ENCODE measurements at places on chromosomes 7 and 10.

GRCh38 chr7:126472825-126473224 lies 779.9 kb downstream of the GRM8 start:
- no peak for DNase-seq

DNA sequence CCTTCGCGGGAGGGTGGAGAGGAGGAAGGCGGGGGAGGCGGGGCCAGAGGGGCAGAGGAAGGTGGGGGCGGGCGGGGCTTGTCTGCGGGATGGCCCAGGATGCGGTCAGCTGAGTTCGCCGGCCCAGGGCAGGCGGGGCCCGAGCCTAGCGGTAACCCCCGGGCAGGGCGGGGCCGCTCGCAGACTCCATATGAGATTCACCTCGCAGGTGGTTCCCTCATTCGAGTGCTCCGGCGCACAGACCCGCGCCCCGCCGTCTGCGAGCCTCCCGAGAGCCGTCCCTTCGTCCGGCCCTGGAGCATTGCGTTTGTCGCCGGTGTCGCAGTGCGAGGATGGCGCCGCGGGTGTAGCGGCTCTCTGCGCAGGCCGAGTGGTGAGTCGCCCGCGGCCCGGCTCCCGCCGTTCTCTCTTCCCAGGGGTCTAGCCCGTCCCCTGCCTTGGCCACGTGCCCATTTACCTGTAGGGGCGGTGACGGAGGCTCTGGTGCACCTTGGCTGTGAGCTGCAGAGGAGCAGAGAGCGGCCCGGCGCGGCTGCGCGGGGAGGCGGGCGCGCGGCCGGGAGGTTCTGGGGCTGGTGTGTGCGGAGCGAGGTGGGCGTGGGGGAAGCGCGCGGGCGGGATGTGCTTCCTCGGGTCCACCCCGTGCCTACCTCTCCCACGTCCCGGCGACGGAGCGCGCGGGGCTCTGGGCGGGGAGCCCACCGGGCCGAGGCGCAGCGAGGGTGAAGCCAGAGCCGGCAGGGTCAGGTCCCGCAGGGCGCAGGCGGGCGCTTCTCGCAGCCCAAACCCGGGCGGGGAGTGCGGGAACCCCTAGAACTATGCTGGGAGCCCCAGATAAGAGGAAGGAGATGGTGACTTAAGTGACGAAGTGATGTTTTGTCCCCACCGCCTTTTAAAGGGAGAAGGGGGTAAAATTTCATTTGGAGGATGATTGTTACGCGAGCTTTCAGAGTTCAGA lies at the start of gene UPP1:
Gene UPP1 (plus strand): TSS at position 220 of the 958 bp plus-strand sequence. CDS start 5,519 bp downstream, outside the sequence.
- peak; percentile 91 for DNase-seq

DNA sequence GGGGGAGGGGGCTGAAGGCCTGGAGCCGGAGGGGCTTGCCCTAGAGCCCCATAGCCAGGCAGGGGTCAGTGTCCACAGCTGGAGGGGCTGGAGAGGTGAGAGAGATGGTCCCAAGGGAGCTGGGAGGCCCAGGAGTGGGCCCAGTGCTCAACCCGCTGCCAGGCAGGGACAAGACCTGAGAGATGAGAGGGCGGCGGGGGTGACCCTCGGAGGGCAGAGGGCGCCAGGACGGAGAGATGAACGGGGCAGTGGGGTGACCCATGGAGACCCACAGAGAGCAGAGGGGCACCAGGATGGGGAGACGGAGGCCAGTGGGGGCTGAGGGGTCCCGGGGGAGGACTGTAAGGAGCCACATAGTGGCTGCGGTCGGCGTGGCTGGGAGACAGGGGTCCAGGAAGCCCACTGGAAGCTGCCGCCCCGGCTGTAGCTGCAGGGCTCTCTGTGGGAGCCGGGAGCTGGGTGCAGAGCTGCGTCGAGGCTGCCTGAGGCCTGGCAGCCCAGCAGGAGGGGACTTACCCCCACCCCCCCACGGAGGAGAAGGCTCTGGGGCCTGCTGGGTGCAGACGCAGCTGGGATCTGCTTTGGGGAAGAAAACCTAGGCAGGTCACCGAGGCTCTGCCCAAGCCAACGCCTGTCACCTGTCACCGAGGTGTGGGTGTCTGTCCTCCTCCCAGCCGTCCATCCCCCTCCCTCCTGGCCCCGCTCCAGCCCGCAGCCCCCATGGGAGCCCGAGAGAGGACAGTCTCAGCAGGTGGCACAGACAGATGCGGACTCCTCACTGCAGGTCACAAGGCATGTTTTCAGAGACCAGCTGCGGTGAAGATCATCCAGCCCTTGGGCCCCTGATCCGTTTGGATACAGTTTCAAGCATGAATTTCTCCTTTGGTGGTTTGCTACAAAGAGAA lies 25.1 kb downstream of the PWWP2B start:
- no peak for DNase-seq

DNA sequence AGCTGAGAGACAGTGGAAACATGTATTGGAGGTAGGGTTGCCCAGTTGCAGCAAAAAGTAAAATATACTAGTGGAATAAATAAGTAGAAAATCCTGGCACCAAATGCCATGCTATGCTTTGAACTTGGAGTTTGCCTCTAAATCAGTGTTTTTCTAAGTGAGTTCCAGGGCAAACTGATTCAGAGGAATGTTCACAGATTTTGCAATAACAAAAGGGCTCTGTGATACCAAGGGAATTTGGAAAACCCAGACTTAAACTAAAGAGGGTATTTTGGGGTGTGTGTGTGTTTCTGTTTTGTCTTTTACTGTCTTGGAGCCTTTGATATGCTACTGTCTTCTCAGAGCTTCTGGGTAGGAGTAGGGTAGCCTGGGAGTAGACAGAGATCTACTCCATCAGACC lies 39.9 kb downstream of the SLC26A4 start:
- no peak for DNase-seq

DNA sequence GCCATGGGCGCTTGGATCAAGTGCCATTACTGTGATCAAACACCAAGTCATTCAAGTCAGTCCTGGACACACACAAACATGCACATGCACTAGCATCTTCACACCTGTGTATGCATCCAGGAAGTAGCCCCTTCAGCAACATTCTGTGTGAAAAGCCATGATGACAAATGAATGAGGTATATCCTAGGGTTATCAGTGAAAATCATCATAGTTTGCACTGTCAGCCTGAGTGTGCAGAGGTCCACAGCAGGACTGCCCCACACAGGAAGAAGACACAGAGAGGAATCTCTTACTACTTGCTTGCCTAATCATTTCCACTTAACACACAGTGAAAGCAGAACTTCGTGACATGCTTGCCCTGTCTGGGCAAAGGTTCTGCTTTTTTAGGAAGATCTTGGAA lies 184.0 kb upstream of the ADO start:
- peak; percentile 17 for DNase-seq

GRCh38 chr7:124723012-124723411 lies 42.6 kb downstream of the GPR37 start:
- no peak for DNase-seq

DNA sequence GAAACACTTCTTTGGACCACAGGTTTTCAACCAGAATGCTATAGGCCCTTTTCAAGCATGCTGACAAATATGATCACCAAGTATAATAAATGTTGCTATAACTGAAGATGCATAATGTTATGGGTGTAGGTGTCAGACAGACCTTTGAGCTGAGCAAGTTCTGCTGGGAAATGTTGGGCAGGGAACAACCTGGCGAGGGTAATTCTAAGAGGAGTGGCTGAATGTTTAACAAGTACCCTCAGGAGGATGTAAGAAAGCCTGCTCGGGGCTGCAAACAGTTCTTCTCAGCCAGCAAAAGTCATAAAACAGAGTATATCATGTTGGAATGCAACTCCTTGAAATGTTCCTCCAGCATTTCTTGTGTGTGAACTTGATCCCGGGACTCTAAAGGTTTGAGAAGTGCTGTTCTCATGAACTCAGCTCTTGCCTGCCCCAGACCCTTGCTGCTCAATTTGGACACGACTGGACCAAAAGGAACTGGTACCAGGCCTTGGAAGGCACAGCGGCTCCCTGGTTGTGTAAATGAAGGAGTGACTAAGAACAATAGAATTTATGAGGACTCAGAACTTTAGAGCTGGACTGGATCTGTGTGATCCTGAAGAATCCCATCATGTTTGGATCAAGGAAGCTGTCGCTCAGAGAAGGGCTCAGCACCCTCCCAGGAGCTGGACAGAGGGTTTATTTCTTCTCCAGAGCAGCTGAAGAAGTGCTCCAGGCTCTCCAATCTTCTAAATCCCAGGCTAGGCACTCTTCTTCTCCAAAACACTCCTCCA lies 143.2 kb upstream of the ANK3 start:
- DNase-seq: no peak

DNA sequence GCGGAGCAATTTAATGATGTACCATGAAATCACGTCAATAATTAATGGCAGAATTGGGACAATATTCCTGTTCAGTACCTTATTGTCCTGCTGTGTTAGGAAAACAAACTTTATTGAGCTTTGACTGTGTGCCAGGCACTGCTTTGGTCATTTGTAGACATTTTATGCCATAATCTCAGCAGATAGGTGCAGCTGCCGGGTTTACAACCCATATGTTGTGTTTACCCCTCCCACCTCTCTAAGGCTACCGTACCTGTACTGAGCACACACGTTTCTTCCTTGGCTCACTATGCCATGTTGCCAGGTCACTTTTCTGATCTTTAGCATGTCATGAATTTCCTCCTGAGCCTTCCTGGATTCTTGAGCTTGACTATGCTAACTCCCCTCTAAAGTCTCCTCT lies 422.2 kb downstream of the PHTF2 start:
- DNase-seq: no peak

DNA sequence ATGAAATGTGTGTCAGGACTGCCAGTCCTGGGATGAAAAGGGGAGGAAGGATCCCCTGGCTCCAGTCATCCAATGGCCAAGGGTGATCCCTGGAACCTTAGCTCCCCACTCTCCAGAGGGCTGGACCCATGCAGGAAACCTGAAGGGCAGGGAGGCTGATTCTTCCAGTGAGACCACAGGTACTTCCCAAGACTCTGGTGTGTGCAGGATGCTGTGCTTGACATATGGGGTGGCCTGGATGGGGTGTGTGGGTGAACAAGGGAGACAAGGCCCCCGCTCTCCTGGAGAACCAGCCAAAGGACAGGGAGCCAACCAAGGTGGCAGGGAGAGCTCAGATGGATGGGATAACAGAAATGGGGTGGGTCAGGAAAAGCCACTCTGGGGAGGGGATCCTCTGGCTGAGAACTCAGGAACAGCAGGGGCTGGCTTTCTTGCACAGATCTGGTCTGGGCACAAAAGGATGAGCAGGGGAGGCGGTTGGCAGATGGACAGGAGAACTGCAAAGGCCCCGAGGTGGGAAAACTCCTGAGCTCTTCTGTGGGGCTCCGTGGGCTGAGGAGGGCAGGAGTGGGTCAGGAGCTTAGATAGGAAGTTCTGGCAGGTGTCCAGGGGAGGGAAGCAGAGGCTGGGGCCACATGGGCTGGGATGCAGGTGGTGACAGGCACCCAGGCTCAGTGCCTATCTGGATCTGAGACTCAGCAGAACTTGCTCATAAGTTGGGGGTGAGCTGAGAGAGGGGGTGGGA lies 100.6 kb downstream of the ARHGAP22 start:
- no peak for DNase-seq

DNA sequence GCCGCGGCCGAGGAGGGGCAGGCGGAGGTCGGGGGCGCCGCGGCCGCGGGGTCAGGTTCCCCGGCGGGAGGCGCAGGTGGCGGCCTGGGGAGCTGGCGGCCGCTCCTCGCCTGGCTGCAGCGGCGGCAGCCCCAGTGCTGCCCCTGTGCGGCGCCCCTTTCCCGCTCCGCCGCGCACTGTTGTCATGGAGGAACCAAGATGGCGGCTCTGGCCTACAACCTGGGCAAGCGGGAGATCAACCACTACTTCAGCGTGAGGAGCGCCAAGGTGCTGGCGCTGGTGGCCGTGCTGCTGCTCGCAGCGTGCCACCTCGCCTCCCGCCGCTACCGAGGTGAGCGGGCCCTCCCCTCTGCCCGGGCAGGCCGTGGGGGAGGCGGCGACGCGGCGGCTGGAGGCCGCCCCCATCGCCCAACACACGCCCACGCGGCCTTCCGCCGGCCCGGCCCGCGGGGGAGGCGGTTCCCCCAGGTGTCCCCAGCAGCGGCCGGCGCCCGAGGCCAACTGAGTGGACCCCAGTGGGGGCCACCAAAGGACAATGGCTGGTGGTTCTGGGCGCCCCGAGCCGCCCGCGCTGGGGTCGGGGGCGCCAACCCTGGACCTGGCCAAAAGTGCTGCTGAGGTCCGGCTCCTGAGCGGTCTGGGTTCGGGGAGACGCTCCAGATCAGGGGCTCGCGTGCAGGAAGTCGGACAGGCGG lies 425 bp downstream of the CASD1 start:
- peak; percentile 37 for DNase-seq

DNA sequence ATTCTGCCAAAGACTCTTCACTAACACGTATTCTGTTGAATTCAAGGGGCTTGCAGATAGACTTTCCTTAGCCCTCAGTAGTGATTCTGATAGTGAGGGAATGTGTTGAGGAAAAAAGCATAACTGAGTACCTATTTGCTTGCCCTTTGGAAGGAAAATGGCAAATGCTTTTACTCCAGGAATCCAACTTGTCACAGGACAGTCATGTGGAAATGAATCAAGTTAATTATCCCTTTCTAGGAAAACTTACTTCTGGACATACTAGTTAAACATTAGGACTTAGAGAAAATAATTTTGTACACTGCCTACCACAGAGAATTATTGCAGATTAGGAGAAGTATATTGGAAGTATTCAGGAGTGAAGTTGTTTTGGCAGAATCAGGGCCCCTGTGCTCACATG lies 148.9 kb upstream of the SLC13A1 start:
- DNase-seq: no peak

DNA sequence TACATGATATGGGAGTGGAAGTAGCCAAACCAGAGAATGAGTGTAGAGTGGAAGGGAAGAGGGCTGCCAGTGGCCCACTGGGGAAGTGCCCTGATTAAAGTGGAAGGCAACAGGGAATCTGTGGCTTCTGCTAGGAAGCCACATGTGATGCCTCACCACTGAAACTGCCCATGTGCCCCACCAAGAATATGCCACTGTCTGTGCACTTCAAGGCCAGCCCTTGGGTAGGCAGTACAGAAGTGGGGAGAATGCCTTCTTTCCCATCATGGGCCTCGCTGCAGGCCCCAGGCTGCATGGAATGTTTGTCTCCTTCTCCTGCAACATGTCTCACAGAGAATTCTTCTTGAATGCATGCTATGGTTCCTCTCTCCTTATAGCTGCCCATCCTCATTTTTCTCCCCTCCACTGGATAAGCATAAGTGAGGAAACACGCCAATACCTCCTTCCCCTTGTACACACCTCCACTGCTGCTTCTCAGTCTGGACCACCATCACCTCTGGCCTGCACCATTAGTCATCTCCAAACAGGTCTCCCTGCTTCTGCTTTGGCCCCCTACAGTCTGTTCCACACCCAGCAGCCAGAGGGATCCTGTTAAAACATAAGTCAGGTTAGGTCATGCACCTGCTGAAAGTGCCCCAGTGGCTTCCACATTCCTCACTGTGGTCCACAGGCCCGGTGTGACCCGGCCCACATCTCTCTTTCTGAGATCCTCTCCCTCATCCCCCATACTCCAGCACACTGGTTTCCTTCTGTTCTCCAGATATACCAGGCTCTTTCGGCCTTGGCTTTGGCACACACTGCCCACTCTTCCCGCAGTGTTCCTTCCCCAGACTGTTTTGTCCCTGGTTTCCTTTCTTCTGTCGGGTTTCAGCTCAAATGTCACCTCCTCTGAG lies 37.1 kb downstream of the SNX10 start:
- DNase-seq: no peak

DNA sequence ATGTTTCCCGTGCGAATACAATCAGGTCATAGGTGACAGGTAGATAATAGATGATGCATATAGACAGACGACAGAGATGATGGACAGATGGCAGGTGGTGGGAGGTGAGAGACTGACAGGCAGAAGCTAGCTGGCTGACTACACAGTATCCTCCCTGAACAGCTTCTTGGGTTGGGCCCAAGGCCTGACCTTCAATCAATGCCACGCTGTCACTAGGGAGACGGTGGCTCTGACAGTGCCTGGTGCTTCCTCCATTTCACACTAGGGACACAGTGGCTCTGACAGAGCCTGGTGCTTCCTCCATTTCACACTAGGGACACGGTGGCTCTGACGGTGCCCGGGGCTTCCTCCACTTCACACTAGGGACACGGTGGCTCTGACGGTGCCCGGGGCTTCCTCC lies 200.1 kb downstream of the DIP2C start:
- DNase-seq: no peak
